ENCODE measurements at places on chromosomes 7 and 10. TPM values are rescaled to one million over a fixed set of nuclear protein-coding genes. Genes with fewer than 3 reads are reported as not detected.

DNA sequence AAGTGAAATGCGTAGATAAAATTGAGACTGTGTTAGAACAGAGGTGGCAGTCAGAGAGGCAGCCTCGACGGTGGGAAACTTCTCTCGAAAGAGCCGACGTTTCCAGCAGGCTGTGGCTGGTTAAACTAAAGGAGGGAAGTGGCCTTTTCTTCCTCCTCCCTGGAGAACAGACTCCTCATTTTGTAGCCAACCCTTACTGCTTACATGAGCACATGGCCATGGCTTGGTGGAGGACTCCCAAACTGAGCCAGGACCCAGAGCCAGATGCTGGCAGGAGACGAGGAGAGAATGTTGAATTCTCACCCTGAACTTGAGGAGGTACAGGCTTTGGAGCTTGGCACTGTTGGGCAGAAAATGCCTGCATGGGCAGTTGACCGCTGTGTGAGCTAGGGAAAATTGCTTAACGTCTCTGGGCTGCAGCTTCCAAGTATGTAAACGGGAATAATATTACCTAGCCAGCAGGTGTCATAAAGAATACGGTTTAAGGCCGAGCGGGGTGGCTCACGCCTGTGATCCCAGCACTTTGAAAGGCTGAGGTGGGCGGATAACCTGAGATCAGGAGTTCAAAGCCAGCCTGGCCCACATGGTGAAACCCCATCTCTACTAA, 24.5 kb downstream of the MMD2 start:
- no peak for DNase-seq

The PPP1R9A gene
- 9.3 TPM for total RNA-seq

DNA sequence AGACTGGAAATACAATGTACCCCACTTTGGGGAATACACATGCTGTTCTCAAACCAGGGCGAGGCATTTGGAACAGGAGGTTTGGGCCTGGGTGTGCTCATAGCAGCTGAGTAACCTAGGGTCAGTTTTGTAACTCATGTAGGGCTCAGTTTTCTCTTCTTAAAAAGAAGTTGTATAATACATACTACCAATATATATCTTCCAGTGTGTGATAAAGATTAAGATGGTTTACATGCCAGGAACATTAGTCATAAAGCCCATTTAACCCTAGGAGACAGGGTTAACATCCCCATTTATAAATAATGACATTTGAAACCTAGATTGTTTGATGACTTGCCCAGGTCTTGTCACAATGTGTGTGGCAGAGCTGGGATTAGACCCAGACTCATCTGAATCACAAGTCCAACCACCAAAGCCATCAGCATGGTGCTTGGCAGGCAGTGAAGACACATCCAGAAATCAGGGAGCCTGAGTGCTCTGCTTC, 6.0 kb downstream of the AKR1B10 start:
- DNase-seq = no peak

- no peak for DNase-seq
Observed at GRCh38 chr10:11707624-11708350, 34.4 kb upstream of the ECHDC3 start.

- DNase-seq = no peak
Observed at GRCh38 chr7:83649701-83650100, 762 bp upstream of the SEMA3E start.

Measured in pulmonary artery endothelial cell (primary cell).